ENCODE measurements at places on chromosomes 16 and 17. TPM values are rescaled to one million over a fixed set of nuclear protein-coding genes. Genes with fewer than 3 reads are reported as not detected.

SDR42E2 gene
- polyA plus RNA-seq, result 0.11 TPM

ITGAD gene
- 0.06 TPM for polyA plus RNA-seq

OTOA gene
- polyA plus RNA-seq, result 0.07 TPM

NRN1L gene
- polyA plus RNA-seq, result 0.63 TPM

KRTAP2-3 gene
- polyA plus RNA-seq, result not detected

CNTNAP4 gene
- polyA plus RNA-seq, result 0.51 TPM

HSD17B2 gene
- 17.1 TPM for polyA plus RNA-seq

GUCY2D gene
- polyA plus RNA-seq, result 0.88 TPM

SKA2 gene
- 63.5 TPM for polyA plus RNA-seq

FKBP10 gene
- 132 TPM for polyA plus RNA-seq

DNA sequence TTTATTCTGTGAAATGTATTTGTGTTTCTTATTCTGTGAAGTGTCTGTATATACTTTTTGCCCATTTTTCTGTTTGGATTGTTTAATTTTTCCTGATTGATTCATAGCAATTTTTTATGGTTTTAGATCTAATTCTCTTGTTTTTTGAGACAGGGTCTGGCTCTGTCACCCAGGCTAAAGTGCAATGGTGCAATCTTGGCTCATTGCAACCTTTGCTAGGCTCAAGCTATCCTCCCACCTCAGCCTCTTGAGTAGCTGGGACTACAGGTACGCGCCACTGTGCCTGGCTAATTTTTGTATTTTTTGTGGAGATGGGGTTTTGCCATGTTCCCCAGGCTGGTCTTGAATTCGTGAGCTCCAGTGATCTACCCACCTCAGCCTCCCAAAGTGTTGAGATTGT, 31.5 kb downstream of the NF1 start:
- no peak for DNase-seq

DNA sequence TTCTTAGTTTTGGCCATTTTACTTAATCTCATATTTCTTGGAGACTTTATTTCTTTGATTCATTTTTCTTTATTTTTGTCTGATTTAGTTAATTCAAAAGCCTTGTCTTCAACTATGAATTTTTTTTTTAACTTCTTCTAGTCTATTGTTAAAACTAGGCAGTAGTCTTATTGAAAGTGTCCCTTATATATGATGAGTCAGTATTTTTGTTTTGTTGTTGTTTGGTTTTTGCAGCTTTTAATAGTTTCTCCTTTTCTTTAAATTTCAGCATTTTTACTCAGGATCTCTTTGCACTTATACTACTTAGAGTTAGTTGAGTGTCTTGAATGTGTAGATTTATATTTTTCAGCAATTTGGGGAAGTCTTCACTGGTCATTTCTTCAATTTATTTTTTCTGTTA, 758.5 kb upstream of the CDH8 start:
- DNase-seq, result no peak

GRCh38 chr17:43874293-43874692, 27.3 kb downstream of the CD300LG start:
- no peak for DNase-seq

DNA sequence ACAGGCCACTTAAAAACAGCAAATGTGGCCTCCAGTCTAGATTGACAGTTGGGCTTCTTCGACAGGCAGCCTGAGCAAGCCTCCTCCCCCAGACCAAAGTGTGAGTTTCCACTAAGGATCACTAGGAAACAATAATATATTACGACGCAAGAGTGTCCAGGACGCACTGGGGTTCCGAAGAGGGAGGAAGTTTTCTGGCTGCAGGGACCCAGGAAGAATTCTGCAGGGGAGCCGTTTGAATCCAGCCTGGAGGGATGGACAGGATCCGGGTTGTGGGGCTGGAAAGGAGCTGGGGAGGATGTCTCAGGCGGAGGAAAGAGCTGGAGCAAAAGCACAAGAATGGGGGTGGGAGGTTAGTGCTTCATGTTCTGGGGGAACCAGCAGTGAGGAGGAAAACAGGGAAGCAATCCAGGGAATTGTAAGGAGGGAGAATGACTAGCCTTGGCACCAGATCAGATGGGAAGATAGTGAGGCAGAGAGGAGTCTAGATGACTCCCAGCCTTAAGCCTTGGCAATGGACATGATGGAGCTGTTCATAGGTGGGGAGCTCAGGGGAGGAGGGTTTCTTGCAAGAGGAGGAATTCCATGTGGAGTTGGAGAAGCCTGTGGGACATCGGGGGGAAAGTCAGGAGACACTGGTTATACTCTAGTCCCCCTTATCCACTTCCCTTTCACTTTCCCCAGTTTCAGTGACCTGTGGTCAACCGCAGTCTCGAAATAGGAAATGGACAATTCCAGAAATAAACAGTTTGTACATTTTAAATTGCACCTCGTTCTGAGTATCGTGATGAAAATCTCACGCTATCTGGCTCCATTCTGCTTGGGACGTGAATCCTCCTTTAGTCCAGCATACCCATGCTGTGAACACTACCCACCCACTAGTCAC, 26.6 kb downstream of the NGFR start:
- no peak for DNase-seq

- DNase-seq, result no peak
Observed at GRCh38 chr17:29677221-29677791, 54.6 kb upstream of the CORO6 start.

- peak; percentile 21 for DNase-seq
Observed at GRCh38 chr17:37490638-37491614, 1.2 kb downstream of the DUSP14 start.

- no peak for DNase-seq
Observed at GRCh38 chr17:20952183-20952582, 90.6 kb downstream of the USP22 start.

- DNase-seq, result no peak
Observed at GRCh38 chr16:57926041-57926440, 44.9 kb downstream of the CNGB1 start.

DNA sequence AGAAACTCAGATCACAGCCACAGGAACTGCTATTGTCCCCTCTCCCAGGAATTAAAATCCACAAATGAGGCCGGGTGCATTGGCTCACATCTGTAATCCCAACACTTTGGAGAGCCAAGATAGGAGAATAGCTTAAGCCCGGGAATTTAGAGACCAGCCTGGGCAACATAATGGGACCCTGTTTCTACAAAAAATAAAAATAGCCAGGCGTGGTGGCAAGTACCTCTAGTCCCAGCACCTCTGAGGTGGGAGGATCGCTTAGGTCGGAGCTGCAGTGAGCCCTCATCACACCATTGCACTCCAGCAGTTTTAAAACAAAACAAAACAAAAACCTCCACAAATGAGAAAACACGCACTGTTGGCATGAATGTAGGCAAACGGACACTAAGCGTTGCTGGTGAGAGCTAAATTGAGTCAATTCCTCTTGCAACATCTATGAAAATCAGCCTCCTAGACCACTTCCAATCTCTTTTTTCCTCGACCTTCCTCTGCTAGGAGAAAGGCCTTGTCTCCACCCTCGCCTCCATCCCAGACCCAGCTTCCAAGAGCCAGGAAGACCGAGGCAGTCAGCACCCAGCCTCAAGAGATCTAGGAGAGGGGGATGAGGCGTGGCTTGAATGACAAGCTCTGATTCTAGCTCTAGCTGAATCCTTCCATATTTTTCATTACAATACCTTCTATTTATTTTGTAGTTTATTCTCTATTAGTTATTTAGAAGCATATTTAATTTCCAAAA, 14.8 kb downstream of the TLE7 start:
- no peak for DNase-seq

DNA sequence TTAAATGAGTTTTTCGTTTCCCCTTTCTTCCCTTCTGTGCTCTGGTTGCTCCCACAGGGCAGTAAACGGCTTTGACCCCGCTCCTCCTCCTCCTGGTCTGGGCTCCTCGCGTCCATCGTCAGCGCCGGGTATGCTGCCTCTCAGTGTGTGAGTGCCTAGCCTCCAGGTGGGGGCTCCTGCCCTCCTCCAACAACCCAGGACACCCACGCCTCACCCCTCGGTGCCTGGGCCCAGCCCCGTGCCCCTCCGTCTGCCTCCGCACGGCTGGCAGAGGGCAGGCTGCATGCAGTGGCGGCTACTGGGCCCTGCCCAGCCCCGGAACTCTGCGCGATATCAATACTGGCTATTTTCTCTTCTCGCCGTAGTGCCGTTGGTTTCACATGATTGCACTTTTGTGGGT, 31.2 kb downstream of the NDEL1 start:
- no peak for DNase-seq

- no peak for DNase-seq
Observed at GRCh38 chr17:6471531-6472465, 27.5 kb downstream of the PIMREG start.

GRCh38 chr17:47162013-47162622, 27.0 kb downstream of the CDC27 start:
- no peak for DNase-seq

DNA sequence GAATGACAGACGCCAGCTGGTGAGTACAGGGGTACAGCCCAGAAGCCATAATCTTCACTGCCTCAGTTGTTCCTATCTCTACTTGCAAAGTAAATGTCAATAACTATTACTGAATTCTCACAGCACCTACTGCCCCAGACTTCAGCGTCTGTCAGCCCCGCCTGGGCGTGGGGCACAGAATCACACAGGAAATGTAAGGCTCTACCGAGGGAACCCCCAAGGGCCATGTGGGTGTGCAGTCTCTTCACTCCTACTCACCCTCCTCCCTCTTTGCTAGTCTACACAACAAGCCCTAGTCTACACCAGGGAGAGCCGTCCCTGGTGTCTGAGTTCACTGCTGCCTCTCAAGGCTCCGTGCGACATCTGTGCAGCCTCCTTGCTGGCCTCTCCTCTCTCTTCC, 4.5 kb downstream of the NPTX1 start:
- DNase-seq, result no peak

DNA sequence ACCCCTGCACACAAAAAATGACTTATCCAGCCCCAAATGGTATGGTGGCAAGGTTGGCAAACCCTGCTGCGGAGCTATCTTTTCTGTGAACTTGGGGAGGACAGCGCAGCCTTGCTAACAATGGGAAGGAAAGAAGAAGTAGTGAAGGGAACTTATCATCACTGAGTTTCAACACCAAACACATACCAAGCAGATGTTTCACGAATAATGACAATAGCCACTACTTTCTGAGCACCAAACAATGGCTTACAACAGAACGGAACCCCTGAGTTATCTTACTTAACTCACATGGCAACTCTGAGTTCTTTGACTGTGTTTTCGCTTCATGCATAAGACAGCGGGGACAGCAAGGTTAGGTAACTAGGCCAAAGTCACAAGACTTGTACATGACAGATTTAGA, 148.9 kb downstream of the XYLT1 start:
- DNase-seq, result no peak

DNA sequence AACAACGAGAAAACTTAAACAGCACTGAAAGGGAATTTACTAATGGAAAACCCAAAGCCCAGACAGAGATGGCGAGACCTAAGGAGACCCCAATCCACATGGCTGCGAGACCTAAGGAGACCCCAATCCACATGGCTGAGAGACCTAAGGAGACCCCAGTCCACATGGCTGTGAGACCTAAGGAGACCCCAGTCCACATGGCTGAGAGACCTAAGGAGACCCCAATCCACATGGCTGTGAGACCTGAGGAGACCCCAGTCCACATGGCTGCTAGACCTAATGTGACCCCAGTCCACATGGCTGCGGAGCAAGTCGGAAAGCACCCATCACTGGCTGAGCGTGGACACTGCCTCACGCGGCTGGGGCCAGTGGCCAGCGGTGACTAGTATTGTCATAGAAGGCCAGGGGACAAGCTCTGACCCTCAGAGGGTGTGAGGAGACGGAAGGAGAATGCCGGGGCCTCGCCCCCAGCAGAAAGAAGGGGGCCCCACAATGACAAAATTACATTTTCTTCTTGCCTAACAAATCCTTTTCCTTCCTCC, 241.8 kb downstream of the C16orf95 start:
- no peak for DNase-seq

DNA sequence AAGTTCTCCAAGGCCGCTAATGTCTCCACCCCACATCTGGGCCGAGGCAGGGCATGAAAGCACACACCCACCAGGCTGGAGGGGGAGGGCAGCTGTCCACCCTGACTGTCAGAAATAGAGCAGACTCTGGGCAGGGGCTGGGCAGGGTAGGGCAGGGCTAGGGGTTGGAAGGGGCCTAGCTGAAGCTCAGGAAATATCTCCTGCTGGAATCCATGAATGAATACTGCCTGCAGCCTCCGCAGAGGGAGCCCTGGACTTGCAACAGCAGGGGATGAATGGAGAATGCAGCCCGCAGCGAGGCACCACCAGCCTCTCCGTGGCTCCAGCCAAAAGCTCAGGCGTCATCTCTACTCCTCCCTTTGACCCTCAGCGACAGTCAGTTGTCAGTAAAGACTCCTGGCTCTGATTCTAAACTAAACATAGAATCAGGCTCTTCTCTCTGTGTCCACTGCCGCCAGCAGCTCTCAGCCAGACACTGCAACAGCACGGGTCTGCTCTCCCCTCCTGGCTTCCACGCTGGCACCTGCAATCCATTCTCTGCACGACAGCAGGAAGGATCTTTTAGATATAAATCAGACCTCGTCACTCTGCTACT, 23.9 kb upstream of the NGFR start:
- no peak for DNase-seq

- no peak for DNase-seq
Observed at GRCh38 chr17:50482110-50482509, 3.5 kb downstream of the RSAD1 start.

- DNase-seq, result no peak
Observed at GRCh38 chr16:1159325-1159972, 6.5 kb downstream of the CACNA1H start.

DNA sequence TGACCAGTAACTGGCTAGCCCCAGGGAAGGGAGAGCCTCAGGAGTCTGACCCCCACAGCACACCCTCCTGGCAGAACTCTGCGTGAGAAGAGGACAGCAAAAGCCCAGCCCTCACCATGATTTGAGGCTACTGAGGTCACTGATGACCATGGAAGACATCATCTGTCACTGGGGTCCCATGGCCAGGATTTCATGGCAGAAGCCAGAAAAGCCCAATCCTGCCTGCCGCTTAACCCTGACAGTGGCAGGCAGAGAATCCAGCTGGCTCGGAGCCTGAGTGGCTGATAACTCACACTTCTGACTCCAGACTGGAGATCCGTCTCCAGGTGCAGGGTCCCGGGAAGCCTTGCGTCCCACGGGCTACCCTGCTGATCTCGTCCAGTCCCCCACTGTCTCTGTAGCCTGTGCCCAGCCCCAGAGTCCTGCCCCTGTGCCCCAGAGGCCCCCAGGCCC, 17.5 kb downstream of the GRIN2C start:
- DNase-seq, result no peak

GRCh38 chr16:84959045-84959576, 52.2 kb downstream of the ZDHHC7 start:
- no peak for DNase-seq

GRCh38 chr17:40960144-40960543, 6.6 kb downstream of the KRT39 start:
- no peak for DNase-seq

DNA sequence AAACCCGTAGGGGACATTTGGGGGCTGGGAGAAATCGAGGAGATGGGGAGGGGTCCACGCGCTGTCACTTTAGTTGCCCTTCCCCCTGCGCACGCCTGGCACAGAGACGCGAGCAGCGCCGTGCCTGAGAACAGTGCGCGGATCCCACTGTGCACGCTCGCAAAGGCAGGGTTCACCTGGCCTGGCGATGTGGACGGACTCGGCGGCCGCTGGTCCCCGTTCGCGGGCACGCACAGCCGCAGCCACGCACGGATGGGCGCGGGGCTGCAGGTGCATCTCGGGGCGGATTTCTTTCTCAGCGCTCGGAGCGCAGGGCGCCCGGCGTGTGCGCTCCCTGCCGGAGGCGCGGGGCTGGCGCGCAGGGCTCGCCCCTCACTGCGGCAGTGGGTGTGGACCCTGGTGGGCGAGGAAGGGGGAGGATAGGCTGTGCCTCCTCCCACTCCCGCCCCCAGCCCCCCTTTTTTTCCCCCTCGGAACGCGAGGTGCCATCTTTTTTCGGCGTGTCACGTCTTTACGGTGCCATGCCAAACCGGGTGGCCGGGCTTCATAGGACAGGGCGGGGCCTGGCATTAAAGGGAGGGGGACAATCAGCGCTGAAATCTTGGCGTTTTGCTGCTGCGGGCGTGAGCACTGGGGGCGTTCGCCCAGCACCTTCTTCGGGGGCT, 1.1 kb downstream of the MAPT start:
- DNase-seq, result no peak

Measured in left renal cortex interstitium (tissue), 4 donors.